ENCODE measurements at places on chromosomes 12 and 14.

DNA sequence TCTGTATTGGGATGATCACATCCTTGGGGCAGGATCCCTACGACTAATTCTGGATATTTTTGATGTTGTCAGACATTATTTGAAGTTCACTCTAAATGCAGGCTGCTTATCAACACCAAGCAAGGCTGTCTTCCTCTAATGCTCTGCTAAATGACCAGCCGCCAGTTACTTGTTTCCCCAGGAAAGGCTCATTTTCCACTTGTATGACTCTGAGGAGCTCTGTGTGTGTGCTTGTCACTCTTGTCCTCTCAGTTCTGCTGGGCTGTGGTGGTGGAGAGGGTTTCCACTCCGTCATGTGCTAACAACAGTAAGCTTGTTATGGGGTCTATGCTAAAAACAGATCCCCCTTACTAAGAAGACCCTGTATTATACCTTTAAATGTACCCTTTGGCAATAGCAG is 42.1 kb downstream of the ATL1 start:
- no peak overlapping the region for H3K4me3 ChIP-seq
- H3K27ac ChIP-seq = no peak overlapping the region
- peaks cover 18% of the 10 kb centered on the region for H3K4me1 ChIP-seq

GRCh38 chr14:90464481-90464880 is 67.7 kb downstream of the CALM1 start:
- H3K27ac ChIP-seq = no peak overlapping the region
- no peak overlapping the region for H3K4me3 ChIP-seq
- peaks cover 5% of the 10 kb centered on the region for H3K27me3 ChIP-seq
- H3K36me3 ChIP-seq = no peaks in the 10 kb centered on the region

DNA sequence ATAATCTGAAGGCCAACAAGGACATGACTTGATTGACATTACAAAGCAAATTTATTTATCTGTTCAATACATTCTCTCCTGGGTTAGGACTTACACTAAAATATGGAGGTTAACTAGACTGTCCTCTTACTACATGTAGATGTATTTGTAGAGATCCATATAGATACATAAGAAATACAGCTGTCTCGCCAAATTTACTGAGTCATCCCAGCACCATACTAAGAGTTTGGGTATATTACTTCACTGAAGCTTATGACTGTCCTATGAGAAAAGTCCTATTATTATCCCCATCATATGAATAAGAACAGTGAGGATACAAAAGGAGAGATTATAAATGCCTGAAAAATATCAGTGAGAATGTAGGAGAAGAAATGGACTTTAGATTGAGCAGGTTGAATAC is 44.8 kb upstream of the ACSM4 start:
- peaks cover 6% of the 10 kb centered on the region for H3K36me3 ChIP-seq
- no peaks in the 10 kb centered on the region for H3K27me3 ChIP-seq
- no peak overlapping the region for H3K4me3 ChIP-seq
- no peaks in the 10 kb centered on the region for H3K4me1 ChIP-seq
- DNase-seq = no peak
- no peak overlapping the region for H3K27ac ChIP-seq

DNA sequence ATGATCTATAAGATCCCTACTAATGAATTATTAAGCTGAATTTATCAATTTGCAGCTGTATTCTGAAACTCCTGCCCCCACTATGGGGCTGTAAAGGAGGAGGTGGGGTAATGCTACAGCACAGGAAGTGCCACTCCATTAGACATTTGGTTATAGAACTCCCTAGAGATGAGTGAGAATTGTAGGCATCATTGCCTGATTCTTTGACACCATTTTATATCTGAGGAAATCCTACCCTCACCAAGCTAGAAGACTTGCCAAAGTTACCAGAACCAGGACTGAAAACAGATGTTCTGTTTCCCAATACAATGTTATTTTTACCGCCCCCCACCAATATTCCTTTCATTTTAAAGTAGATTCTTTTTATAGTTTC is 182.4 kb downstream of the EGLN3 start:
- H3K36me3 ChIP-seq = no peaks in the 10 kb centered on the region
- H3K27me3 ChIP-seq = no peaks in the 10 kb centered on the region
- DNase-seq = no peak
- H3K4me1 ChIP-seq = peaks cover 47% of the 10 kb centered on the region

GRCh38 chr12:105321125-105321524 is 9.4 kb upstream of the C12orf75 start:
- no peaks in the 10 kb centered on the region for H3K36me3 ChIP-seq
- H3K27me3 ChIP-seq = peaks cover 22% of the 10 kb centered on the region
- DNase-seq = no peak
- H3K27ac ChIP-seq = no peak overlapping the region

DNA sequence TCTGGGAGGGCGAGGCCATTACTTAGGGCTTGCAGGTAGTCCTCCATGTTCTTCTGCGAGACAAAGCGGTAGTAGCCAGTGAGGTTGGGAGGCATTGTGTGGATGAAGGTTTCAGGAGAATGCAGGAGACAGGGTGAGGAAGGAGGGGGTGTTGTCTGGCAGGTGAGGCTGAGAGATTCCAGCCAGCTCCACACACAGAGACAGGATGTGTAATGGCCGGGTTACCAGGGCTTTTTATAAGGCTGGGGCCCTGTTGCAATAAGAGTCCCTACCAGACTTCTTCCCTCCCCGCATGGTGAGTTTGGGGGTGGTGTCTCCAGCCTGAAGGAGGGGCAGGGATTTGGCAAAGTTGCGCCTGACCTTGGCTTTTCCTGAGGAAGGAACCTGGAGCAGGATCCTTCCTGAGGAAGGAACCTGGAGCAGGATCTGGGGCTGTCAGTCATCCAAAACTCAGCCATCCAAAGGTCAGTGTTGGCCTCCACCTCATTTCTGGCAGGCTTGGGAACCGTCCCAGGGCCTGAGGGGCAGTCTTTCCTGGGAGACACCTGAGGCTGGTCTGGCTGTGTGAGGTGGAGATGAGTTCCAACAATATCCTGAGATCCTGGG is at the start of gene RBP5:
Gene RBP5 (minus strand): TSS at position 209 of the 606 bp plus-strand sequence. CDS start 114 bp downstream, at position 95.
- peaks cover 35% of the 10 kb centered on the region for H3K4me1 ChIP-seq
- DNase-seq = no peak
- peaks cover 23% of the 10 kb centered on the region for H3K27me3 ChIP-seq
- peak within 1 kb of the TSS; percentile 63 for H3K27ac ChIP-seq
- H3K36me3 ChIP-seq = no peaks in the 10 kb centered on the region

GRCh38 chr14:105087963-105088811 is 23.0 kb upstream of the GPR132 start:
- H3K36me3 ChIP-seq = no peaks in the 10 kb centered on the region
- peaks cover 66% of the 10 kb centered on the region for H3K27me3 ChIP-seq
- peaks cover 14% of the 10 kb centered on the region for H3K4me1 ChIP-seq
- no peak overlapping the region for H3K27ac ChIP-seq
- peak overlapping the region; percentile 71 for H3K4me3 ChIP-seq

GRCh38 chr14:65403231-65403630 is 9.3 kb upstream of the FUT8 start:
- DNase-seq = no peak
- H3K4me3 ChIP-seq = no peak overlapping the region

- peak overlapping the region; percentile 33 for H3K27ac ChIP-seq
- H3K4me3 ChIP-seq = no peak overlapping the region
- DNase-seq = no peak
- no peaks in the 10 kb centered on the region for H3K27me3 ChIP-seq
- H3K4me1 ChIP-seq = peaks cover 35% of the 10 kb centered on the region
Observed at GRCh38 chr12:11758510-11759493, 109.3 kb downstream of the ETV6 start.

- 0 out of 2 replicates have a peak overlapping the region, but pooled peaks have one; percentile 8 for H3K27ac ChIP-seq
- no peak overlapping the region for H3K4me3 ChIP-seq
- peaks cover 13% of the 10 kb centered on the region for H3K4me1 ChIP-seq
- no peaks in the 10 kb centered on the region for H3K27me3 ChIP-seq
- no peak for DNase-seq
Observed at GRCh38 chr12:82964446-82964845, 277.7 kb downstream of the TMTC2 start.

DNA sequence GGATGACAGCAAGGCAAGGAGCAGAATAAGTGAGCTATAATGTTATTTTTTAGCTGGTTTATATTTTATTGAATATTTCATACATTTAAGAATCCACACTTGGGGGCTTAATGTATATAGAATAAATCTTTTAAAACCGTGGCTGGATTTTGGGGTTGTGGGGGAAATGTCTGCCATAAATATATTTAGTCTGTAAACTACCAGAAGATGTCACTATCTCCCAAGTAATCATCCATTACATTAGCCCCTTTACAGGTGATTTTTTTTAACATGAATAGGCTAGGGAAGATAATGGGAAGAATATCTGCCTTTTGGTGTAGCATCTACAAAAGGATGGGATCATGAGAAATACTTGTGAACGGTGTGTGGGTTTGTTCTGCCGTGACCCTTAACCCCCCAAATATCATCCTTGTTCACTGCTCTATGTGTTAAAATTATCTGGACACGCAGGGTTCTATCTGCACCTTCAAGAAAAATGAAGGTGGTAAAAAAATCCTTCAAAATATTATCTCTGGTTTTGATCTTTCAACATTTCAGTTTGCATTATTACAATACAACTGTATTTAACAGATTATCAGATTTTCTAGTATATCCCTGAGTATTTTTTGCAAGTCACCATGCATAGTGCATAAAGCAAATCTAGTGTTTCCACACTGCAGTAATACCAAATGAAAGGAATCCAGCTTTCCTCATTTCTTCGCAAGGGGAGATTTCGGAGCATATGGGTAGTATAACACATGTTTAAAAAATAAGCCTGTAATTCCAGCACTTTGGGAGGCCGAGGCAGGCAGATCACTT is 8.0 kb upstream of the SLC17A8 start:
- no peak overlapping the region for H3K27ac ChIP-seq
- no peaks in the 10 kb centered on the region for H3K27me3 ChIP-seq

DNA sequence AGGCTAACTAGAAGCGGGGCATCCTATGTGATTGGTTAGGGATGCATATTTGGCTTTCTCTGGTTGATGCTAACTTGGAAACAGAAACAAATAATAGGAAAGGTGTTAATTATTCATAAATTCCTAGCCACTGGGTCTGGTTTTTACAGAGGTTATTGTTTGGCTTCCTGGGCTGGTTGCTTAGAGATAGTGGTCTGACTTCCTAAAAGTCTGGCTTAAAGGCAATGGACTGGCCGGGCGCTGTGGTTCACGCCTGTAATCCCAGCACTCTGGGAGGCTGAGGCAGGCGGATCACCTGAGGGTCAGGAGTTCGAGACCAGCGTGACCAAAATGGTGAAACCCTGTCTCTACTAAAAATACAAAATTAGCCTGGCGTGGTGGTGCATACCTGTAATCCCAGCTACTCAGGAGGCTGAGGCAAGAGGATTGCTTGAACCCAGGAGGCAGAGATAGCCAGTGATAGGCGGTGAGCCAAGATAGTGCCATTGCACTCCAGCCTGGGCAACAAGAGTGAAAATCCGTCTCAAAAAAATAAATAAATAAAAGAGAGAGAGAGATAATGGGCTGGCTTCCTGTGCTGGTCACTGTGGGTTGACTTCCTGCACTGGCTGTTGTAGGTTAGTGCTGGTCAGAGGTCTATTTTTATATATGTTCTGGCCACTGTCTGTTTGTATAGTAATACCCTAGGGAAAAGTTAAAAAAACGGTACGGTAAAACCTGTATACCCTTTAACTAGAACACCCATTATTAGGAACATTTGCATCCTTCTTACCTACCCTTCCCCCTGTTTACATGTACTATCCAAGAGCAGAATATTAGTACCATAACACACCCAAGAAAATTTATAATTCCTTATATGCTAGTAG is 24.1 kb downstream of the OR6S1 start:
- no peak overlapping the region for H3K4me3 ChIP-seq
- no peaks in the 10 kb centered on the region for H3K27me3 ChIP-seq
- no peak overlapping the region for H3K27ac ChIP-seq
- DNase-seq = no peak
- peaks cover 11% of the 10 kb centered on the region for H3K4me1 ChIP-seq
- no peaks in the 10 kb centered on the region for H3K36me3 ChIP-seq

Measured in WTC11 (cell line).